ENCODE measurements at places on chromosomes 16 and 17.

GRCh38 chr17:33438139-33438538 is 145.0 kb upstream of the ASIC2 start:
- no peak for DNase-seq

GRCh38 chr17:82188001-82188961 is 24.4 kb downstream of the CCDC57 start:
- no peak for DNase-seq

DNA sequence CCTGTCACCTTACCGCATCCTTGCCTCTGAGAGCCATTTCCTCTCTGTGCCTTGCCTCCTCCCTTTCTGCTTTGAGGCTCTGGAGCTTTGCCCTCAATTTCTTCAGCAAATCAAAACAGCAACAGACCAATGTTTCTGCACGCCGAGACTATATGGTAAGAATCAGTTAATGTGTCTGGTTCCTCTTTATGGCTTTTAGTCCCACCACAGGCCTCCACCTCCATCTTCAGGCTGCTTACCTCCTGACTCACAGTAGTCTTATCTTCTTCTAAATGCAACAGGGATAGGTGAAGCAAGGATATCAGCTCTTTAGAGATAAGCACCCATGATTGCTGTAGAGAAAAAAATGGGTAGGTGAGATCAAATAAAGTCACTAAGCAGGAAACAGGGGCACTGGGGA is 9.2 kb upstream of the ALDOC start:
- DNase-seq: no peak

DNA sequence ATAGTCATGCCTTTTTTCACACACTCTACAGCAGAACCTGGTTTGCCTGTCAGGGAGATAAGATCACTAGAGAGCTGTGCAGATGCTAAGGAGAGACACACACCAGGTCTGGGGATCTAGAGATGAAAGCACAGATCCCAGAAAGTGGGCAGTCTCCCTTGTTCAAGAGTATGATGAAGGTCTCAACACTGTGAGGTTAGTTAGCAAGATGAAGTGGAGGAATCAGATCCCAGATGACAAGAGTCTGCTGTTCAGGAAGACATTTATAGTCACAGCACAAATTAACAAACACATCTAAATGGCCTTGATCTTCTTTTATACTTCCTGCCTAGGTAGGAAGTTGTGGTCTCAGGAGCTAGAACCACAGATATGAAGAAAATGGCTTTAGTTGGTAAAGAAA is 23.4 kb upstream of the SKAP1 start:
- no peak for DNase-seq

DNA sequence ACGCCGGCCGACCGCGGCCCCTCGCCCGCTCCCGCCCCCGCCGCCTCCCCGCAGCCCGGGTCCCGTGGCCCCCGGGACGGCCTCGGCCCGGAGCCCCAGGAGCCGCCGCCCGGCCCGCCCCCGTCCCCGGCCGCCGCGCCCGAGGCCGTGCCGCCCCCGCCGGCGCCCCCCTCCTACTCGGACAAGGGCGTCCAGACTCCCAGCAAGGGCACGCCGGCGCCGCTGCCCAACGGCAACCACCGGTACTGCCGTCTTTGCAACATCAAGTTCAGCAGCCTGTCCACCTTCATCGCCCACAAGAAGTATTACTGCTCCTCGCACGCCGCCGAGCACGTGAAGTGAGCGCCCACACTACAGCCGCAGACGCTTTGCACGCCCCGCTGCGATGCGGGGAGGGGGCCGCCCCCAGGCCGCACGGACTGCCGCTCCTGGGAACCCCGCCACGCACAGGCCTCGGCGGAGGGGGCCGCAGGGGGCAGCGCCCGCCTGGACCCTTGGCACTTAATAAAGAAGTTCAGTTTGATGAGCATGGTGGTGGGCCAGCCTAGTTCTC is 35.5 kb upstream of the ZC3H18 start:
- DNase-seq: no peak

GRCh38 chr17:68908045-68908444 is 47.1 kb downstream of the ABCA8 start:
- no peak for DNase-seq

- DNase-seq: no peak
Measured at GRCh38 chr17:43945074-43945829, 3.0 kb upstream of the PPY start.

Measured in putamen (tissue), 1 donor.